Suppressor macrophage treated with lipopolysaccharide for 4 hours (primary cell): ENCODE measurements at places on chromosomes 12 and 14.

DNA sequence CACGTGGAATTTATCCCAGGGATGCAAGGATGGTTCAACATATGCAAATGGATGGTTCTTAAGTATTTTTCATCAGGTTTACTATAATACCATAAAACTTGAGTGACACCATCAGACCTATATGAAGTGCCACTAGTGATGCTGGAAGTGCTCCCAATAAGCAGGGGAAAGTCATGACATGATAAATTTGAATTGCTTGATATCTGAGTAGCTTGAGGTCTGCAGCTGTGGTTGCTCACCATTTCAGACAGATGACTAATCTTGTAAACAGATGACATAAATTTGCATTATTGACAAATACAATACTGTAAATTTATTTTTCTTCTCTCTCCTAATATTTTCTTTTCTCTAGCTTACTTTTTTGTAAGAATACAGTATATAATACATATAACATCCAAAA is 13.7 kb upstream of the PRPF39 start:
- DNase-seq = no peak

DNA sequence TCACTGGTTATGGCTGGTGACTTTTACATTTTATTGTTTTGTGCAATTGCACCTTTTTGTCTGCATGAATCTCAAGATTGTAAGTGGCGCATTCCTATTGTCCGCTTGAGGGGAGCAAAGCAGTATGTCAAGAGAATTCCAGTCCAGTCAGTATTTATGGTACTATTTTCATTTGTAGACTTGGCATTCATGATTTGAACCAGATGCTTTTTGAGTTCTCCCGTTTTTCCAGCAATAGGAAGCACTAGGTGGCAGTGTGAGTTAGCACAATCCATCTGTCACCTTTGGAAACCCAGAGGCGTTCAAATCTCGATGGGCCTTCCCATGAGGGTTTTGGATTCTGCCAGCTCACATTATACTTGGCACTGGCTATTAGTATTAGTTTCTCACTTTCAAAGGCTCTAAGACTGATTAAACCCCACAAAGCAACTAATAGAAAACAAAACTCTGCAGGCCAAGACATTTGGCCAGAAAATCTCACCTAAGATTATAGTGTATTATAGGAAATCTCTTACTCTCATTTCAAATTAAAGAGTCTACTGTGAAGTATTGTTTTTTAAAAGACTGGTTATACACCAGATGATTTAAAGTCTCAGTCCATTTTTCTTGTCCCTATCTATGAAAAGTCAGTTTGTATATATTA is 2.2 kb downstream of the DACT1 start:
- DNase-seq = peak; percentile 62

DNA sequence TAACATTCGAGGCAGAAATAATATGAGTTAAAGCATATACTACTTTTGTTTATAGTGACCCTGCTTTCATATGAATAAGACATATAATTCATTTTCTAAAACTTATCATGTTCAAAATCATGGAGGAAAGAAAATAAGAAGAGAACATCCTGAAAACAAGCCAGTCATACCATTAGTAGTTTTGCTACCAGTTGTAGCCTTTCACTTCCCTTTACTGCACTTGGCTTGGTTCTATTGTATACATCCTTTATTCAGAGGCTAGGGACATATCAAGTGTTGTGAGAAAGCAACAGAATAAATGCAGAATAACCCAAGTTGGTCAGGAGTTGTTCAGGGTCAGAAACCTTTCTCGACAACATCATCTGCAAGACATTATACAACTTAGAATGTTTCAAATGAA is 598.7 kb downstream of the SOX5 start:
- no peak for DNase-seq

DNA sequence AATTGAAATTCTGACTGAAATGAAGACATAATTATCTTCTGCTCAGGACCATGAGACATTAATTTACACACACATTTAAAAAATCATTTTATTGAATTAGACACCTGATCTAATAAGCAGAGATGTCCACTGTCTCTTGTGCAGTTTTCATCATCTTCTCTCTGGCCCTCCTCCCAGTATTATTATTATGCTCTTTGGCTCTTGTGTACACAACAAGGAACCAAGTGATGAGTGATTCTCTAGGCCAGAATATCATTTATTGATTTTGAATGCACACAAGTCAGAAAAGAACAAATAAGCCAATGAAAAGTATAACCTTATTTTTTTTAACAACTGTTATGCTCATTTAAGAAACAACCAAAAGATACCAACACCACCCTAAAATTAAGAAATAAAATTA is 244.7 kb upstream of the KRR1 start:
- DNase-seq = no peak

DNA sequence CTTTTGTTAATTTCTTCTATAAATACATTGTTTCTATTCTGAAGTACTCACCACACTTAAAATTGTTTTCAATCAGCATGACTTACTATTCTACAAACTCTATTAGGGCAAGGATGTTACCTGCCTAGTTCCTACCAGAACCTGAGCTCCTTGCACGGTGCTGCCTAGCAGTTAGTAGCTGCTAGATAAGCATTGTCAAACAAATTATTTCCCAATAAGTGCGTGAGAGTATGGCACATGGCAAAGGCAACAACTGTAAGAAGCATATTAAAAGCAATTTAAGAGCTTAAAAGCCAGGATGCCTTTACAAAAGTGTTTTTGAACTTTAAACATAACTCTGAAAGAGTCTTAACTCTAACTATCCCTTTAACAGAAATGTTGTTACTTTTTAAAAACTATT is 8.2 kb upstream of the LYZ start:
- DNase-seq = no peak

DNA sequence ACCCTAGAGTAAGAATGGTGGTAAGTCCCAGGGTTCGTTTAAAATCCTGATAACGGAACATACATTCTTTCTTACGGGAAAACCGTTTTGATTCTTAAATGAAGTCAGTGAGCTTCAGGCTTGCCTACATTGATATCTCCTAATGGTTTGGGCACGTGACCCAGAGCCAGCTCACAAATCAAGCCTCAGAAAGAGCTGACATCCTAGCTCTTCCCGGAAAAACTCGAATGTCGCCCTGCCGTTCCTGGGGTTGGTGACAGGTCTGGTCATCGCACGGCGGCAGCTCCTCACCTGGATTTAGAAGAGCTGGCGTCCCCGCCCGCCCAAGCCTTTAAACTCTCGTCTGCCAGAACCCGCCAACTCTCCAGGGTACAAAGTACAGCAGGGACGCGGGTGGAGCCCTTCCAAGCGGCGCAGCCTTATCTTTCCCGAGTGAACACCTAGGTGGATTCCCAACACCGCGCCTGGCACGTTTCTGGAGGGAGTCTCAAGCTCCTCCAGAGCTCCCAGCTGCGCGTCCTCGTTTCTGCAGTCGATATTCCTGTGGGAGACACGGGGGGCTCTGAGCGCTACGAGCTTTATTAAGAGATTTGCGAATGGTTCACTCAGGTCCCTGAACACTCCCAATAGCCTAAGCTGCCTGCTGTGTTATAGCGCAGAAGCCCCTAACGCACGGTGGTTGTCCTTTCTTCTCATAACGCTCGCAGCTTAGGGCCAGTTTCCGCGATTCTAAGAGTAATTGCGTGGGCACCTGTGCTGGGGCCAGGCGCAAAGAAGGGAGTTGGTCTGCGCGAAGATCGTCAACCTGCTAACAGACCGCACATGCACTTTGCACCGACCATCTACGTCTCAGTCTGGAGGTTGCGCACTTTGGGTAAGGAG is at the start of gene SSTR1:
Gene SSTR1, plus strand, starts transcription at position 169 of the 882 bp plus-strand sequence. CDS start 1,486 bp downstream, outside the sequence.
- DNase-seq = no peak

- peak; percentile 66 for DNase-seq
Observed at GRCh38 chr12:57127101-57127725, 1.1 kb upstream of the LRP1 start.

- no peak for DNase-seq
Observed at GRCh38 chr12:75661908-75662307, 150.5 kb upstream of the KRR1 start.

DNA sequence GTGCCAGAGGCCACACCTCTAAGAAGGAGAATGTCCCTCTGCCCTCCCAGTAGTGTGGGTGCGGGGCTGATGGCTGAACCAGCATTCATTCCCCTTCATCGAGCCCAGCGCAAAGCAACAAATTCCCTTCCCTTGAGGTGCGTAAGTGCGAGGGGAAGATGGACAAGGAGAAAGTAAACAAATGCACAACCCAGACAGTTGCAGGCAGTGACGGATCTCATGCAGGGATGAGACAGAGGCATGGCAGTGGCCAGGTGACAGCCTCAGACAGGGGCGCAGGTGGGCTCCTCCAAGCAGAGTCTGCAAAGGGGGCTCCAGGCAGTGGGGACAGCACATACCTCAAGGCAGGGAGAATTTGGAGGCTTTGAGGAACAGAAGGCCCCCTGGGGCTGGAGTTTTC is 2.3 kb upstream of the MYL2 start:
- no peak for DNase-seq

DNA sequence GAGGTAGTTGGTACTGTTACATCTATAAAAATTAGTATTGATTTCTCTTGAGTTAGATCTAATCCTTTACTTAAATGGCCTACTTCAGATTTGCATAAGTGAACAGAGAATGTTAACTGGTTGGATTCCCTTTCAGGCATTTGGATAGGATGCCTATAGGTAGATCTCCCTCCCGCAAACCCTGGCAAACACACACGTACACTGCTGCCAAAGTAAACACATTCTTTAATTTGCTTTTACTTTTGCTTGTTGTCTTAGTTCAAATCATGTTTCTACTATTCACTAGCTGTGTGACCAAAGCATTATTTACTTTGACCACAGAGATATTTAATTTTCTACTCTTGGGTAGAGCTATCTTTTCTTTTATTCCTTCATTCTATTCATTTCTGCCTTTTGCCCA is 936.1 kb upstream of the FBXO33 start:
- DNase-seq = no peak

DNA sequence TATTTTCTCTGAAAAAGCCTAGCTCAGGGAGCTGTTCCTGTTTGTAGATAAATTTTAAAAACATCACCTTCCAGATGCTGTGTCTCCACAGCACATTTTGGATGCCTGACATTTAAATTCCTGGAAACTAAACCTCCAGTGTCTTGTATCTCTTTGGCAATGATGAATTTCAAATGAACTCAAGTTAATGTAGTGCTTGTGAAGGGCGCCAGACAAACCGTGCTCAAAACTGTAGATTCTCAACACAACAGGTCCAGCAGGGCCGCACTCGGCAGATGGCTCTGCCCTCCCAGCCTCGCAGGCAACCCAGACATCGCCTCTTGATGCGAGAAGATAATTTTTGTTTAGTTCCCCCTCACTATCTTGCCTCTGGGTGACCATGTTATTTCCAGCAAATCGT is 432.9 kb downstream of the VRK1 start:
- no peak for DNase-seq

- no peak for DNase-seq
Observed at GRCh38 chr12:101931498-101932326, 54.3 kb downstream of the DRAM1 start.

- no peak for DNase-seq
Observed at GRCh38 chr14:89563471-89563870, 146.4 kb upstream of the FOXN3 start.

DNA sequence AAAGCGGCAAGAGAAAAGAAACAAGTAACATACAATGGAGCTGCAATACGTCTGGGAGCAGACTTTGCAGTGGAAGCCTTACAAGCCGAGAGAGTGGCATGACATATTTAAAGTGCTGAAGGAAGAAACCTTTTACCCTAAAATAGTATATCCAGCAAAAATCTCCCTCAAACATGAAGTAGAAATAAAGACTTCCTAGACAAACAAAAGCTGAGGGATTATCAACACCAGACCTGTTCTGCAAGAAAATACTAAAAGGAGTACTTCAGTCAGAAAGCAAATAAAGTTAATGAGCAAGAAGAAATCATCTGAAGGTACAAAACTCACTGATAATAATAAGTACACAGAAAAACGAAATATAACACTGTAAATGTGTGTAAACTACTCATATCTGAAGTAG is 77.5 kb upstream of the ABCD2 start:
- no peak for DNase-seq

- no peak for DNase-seq
Observed at GRCh38 chr14:99829450-99829849, 36.2 kb downstream of the EML1 start.

GRCh38 chr12:49098035-49098451 is 3.4 kb upstream of the DHH start:
- peak; percentile 59 for DNase-seq

GRCh38 chr14:105536051-105536450 is 9.7 kb downstream of the TMEM121 start:
- DNase-seq = no peak

GRCh38 chr12:127304751-127305725 is 961.9 kb upstream of the TMEM132C start:
- no peak for DNase-seq

DNA sequence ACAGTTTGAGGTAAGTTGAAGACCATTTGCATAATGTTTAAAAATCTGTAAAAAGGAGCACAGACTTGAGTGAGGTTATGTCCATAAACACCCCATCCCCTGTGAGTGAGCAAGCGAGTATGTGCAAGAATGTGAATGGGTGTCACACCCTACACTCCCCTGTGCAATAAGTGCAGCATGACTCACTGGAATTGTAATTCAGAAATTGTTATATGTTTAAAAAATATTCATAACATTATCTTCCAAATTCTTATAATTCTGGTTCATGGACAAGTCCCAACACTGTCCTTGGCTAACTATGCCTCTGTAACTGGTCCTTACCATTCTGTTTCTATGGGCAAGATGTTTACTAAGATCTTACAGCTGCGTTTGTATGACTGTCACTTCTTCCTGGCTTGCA is 207.8 kb upstream of the FAR2 start:
- no peak for DNase-seq

DNA sequence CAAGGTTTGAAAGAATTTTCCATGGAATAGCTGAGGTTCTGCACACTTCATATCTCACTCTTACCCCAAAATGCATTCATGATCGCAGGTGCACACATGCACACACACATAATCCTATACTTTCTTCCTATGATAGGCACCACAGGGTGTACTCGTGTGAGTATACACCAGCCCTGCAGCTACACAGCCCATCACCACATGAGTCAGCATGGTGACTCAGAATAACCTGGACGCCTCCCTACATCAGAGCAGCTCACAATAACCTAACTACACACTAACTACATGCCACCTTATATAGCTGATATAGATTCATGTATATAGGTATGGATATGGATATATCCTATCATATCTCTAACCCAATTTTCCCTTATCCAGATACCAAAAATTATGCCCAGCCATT is 850.2 kb upstream of the TMEM132C start:
- DNase-seq = no peak

- peak; percentile 93 for DNase-seq
Observed at GRCh38 chr14:69726761-69727511, 40.0 kb upstream of the SRSF5 start.

- no peak for DNase-seq
Observed at GRCh38 chr12:74071182-74071581, 466.5 kb upstream of the ATXN7L3B start.

DNA sequence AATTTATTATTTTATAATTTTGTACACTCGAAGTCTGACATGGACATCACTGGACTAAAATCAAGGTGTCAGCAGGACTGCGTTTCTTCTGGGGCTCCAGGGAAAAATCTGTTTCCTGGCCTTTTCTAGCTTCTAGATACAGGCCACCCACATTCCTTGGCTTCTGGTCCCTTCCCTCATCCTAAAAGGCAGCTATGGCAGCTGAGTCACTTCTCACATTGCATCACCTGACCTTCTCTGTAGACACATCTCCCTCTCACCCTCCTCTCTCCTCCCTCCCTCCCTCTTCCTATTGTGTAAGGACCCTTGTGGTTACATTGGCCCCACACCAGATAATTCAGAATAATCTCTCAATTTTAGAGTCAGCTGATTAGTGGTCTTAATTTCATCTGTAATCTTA is 92.4 kb downstream of the RPS6KA5 start:
- DNase-seq = peak; percentile 35
